Stimulated activated CD4-positive, alpha-beta T cell treated with anti-CD3 and anti-CD28 coated beads, Interleukin-4, amount 100 ng/mL, for 24 hours (primary cell): ENCODE measurements at places on chromosomes 4 and X.
A peak's percentile ranks its signal among the peaks of the same experiment; 100 is the strongest.

GRCh38 chr4:85812776-85813175 is 337.8 kb downstream of the ARHGAP24 start:
- no peak for DNase-seq

- no peak for DNase-seq
Measured at GRCh38 chr4:152243206-152243605, 292.7 kb downstream of the FBXW7 start.

- DNase-seq = peak; percentile 30
Measured at GRCh38 chrX:54786967-54787366, 11.1 kb downstream of the ITIH6 start.

DNA sequence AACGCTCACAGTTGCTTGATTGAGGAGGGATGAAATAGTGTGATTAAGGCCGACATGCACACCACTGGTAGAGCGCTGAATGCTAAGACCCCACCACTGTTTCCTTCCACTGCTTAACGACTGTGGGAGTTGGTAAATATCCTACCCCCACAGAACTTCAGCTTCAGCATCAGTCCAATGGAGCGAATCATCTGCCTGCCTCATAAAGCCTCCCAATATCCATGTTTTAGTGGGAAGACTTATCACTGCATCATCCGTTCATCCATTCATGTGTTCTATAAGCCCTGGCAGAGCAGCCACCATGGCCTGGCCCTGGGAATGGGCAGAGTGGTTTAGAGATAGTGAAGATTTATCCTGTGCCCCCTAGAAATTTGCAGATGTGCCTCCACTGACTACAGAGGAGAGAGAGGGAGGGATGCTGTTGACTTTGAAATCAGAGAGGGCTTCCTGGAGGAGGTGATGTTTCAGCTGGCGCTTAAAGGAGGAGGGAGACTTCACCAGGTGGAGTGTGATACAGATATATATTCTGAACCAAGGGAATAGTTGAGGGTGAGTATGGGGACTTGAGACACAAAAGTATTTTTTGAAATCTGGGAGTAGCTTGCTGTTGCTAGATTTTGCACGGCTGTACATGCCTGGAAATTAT is 71.9 kb upstream of the STX18 start:
- no peak for DNase-seq

DNA sequence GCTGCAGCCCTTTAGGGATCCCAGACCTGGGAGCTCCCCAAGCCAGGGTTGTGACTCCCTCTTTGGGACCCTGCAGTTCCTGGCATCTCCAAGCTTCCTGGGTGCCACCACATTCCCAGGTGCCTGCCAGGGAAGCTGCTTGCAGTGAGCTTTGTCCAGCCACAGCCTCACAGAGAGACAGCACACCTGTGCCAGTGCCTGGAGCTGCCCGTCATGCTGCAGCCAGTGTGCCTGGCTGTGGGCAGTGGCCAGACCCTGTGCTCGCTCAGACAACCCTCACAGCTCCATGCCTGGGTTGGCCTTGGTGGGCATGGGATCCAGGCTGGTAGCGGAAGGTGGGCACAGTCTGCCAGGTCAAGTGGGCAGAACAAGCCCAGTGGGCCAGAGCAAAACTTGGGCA is 36.0 kb downstream of the TMPRSS11A start:
- DNase-seq = no peak

- DNase-seq = no peak
Measured at GRCh38 chr4:100306018-100306417, 115.8 kb upstream of the DDIT4L start.

DNA sequence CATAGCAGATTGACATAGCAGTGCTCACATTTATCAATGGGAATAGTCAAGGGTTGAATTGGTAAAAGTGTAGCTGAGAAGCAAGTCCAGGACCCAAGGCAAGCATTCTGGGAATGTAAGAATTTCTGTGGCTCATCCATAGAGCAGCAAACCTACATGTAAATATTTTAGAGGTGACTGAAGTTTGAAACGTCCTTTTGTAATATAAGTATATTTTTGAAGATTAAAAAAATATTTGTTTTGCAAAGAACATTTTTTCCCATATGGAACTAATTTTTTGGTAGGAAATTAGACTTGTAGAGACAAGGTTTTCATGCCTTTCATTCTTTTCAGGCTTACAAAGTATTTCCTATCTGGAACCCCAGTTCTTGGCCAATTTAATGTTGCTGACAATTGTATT is 104.0 kb downstream of the TEX13A start:
- DNase-seq = no peak

GRCh38 chr4:71050809-71051208 is 57.4 kb downstream of the DCK start:
- no peak for DNase-seq

GRCh38 chr4:8379281-8379680 is 61.2 kb downstream of the ACOX3 start:
- DNase-seq = no peak

DNA sequence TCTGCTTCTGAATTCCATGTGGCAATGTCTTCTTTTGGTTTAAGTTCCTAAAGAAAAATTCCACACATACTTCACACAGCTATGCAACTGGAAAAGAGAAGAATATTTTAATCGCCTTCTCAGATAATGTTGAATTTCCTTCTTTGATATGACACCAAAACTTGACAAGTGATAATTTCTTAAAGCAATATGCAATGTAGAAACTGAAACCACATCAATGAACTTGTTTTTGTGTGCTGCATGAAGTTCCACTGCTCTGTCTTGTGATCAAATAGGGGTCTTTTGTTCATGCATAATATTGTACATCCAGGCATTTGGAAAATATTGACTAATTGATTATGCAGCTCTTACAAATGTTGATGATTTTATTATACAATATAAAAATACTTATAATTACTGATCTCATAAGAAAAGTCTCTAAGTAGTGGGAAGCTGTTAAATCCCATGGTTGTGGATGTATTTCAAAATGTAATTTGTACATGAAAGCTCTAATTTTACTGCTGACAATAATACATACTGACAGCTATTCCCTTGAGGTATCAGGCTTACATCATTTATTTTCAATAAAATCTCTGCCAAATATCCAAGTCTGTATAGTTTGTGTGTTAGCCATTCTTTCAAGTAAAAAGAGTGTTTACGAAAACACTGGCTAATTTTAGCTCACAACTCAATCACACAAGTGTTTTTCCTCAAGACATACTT is 56.5 kb downstream of the AGA start:
- no peak for DNase-seq

- no peak for DNase-seq
Measured at GRCh38 chrX:137034508-137034872, 695 bp upstream of the GPR101 start.

DNA sequence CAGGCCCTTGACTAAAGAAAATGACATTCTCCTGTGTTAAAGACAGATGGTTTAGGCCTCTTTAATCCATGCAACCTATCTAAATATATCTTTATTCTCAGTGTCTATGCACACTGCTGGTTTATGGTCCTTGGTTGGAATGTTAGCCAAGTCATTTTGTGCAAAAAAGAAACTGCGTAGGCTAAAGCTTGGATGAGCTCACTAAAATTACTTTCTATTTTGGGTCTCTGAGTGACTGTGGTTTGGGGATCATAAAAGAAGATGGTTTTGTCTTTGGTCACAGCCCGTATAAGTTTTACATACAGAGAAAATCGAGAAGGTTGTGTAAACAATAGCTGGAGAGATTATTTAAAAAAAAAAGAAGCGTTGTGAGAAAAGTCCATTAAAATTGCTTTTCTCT is 443.6 kb downstream of the UBE2NL start:
- DNase-seq = no peak

DNA sequence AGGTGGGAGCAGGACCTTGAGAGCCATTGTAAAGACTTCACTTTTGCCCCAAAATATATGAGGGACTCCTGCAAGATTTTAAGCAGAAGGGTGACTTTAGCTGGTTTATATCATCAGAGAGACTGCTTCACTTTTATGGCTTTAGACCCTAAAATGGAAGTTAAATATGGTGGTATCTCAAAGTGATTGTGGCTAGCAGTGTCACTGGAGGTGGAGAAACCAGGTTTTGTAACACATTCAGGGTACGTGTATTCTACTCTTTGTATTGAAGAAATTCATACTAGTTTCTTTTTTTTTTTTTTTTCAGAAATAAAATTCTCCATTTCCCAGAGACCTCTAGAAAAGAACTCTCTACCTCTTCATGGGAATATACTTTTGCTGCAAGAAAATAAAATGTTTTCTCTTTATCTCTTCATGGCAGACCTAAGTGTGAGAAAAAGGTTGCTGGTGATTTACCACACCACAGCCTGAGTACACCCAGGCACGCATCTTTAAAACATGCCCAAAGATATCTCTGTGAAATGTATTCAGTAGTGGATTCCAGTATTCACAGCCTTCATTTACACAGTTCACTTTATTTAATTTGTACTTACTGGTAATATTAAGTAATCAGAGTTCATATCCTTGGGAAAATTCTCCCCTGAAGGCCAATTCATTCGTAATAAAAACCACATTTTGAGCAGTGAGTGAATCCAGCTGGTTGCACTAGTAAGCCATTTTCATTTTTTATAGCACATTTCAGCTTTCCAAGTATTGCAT is 74.3 kb upstream of the GUCY1A1 start:
- no peak for DNase-seq

GRCh38 chr4:159598602-159599001 is 495.7 kb downstream of the RAPGEF2 start:
- no peak for DNase-seq

DNA sequence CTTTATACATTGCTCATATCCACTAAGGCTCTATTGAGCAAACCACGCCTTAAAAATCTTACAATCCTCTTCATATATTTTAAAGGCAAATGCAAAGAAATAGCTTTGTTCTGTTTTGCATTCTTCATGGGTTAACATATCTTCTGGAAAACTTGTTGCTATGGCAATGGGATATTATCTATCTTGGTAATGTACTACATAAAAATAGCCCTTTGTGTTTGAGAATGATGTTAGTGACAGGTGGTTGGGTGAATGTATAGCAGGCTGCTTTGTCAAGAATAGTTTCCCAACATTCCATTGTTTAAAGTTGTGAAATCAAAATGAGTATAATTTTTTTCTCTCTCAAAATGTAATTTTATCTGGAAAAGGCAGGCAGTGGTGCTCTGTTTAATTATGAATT is 16.8 kb downstream of the REPS2 start:
- DNase-seq = no peak

- no peak for DNase-seq
Measured at GRCh38 chrX:3549411-3549911, 164.0 kb downstream of the PRKX start.

DNA sequence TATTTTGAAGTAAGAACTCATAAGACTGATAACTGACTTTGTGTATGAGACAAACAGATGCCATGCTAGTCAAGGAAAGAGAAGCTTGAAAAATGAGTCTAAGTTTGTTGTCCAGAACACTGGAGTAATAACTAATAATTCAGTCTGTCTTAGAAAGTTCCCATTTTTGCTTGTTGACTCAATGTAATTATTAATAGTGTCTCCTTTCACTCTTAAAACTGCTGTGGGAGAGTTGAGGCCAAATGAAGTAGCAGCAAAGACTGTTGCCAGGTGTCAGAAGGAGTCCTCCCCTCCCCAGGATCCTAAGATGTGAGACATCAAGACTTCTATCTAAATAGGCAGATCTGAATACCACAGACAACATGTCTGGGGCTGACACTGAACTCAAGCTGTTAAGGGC is 20.8 kb upstream of the FAM13A start:
- no peak for DNase-seq

- no peak for DNase-seq
Measured at GRCh38 chr4:116849620-116850019, 235.8 kb downstream of the TRAM1L1 start.

DNA sequence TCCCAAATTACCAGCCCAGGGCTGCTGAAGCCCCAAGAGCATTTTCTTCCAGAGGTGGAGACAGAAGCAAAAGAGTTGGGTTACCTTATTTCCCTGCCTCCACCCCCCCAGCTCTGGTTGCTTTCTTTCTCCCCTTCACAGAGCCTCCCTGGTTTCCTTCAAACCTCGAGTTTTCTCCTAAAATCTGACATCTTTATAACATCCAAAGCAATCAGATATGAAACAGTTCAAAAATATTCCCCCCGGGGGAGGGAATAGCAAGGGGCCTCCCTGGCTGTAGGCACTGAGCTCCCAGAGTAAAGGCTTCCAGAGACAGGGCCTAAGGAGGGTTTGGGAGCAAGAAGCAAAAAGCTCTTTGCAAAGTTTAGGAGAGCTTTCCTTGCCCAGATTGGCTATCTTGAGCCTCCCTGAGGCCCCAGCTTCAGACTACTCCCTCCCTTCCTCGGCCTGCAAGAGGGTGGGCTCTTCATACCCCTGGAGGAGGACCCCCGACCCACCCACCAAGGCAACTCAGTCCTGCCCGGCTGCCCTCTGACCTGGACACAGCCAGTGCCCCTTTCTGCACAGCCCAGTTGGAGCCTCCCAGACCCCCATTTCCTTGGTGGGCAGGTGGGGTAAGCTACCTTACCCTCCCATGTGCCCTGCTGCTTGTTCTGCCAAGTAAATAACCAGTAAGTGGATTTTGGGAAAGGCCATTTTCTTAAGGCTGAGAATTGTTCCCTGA is 7.6 kb downstream of the MAMLD1 start:
- DNase-seq = no peak

DNA sequence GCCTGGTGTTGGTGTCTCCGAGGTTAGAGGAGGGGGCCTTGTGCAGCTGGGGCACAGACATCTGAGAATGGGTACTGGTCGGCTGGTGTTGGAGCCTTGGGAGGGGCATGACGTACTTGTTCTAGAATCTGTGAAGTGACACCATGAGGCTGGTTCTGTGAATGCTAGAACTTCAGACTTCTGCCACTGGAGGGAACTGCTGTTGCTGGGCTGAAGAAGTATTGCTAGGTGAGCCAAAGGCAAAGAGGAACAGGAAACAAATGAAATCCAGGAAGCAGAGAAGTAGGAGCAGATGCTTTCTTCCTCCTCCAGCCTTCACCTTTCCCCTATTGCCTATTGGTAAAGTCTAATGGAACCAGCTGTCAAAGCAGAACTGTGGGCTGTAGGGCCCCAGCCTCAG is 120.9 kb upstream of the DDIT4L start:
- DNase-seq = no peak

DNA sequence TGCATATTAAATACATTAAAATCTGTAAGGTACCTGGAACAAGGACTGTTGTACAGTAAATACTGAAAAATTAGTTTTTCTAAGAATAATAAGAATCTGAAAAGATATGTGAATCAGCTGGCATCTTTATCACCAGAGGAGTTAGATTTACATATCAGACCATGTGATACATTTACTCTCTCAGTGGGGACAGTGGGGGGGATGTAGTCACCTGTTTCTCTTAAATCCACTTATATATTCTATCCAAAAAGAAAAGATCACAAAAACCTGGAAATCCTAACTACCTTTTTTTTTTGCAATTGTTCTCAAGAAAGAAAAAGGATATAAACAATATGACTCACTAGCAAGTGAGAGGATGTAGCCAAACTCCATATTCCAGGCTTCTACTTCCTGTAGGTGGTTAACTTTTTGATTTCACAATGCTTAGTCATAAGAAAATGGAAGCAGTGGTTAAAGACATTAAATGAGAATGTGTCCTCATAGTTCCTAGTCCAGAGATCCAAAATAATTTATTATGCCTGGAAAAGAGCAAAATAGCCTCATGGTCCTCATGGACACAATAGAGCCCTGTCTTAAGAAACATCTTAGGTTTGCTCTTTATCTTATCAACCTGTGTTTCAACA is 22.5 kb upstream of the MYOZ2 start:
- DNase-seq = no peak
